ENCODE measurements at places on chromosomes 2 and 18.

DNA sequence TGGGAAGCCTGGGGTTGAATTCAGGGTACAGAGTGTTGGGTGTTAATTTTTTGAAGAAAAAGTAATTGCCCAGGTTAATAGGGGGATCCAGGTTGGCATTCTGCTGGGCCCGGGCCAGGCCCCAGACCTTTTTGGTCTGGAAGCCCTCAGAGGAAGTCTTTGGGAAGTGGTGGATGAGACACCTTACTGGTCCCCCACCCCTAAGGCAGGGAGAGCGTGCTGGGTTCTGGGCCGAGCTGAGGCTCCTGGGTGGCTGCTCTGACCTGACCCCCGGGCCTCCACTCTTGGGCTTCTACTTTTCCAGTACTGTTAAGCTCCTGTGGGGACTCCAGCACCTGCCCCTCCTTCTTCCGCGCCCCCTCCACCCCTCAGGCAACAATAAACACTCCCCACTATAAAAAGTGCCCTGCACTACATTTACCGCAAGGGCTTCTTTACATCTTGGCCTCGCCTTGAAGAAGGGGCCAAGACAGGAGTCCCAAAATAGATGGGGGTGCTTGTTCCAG is 753 bp upstream of the HOXD3 start:
- no peak for DNase-seq

GRCh38 chr18:2380101-2380500 is 191.2 kb downstream of the METTL4 start:
- DNase-seq, result no peak

GRCh38 chr2:120240901-120241429 is 11.7 kb upstream of the RALB start:
- DNase-seq, result no peak

DNA sequence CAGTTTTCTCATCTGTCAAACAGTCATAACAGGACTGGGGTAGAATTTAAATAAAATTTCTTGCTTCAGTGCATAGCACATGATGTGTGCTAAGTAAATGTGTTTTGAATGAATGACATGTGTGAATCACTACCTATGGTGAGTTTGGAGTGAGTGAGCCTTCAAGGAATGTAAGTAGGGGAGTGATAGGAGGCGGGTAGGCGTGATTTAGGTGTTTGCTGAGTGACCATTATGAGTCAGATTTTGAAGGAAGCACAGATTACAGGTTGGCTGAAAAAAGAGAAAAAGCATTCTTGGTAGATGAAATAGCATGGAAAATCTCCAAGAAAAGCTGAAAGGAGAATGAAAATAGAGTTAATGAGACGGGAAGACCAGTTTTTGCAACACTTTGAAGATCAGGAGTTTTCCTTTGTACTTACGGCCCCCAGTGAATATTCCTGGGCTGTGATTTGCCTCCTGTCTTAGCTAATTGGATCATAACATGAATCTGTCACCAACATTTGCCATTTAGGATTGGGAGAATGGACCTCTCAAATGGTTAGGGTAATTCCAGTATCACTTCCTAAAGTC is 136.9 kb upstream of the GATA6 start:
- DNase-seq, result peak; percentile 76

DNA sequence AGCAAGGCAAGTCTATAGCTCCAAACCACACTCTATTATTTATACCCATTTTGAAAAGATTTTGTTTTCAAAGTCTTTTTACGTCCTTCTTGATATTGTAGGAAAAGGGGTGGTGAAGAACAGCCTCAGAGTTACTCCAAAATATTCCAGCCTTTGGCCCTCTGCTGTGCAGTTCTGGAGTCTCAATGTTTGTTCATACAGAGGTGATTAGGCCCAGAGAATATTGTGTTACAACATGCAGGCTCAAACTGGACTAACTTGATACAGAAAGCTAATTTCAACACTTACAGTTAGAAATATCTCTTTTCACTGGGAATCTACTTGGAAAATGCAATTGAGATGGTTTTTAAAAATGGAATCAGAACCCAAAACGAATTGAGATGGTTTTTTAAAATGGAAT is 40.4 kb upstream of the SLC25A52 start:
- DNase-seq, result no peak

DNA sequence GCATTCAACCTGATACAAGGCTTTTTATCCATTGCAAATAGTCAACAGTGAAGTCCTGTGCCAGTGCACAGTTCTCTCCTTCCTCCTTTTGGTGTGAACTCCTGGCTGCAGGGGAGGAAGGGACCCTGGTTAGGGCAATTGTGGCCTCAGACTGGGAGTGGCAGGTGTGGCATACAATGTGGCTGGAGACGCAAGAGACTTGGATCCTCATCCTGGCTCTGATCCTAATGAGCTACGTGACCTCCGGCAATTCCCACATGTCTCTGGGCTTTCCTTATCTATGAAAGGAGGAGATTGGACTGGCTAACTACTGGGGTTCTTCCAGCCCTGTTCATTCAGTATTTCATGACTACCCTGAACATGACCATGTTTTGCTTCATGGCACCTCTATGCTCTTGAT is 10.5 kb upstream of the IL1A start:
- DNase-seq, result no peak

DNA sequence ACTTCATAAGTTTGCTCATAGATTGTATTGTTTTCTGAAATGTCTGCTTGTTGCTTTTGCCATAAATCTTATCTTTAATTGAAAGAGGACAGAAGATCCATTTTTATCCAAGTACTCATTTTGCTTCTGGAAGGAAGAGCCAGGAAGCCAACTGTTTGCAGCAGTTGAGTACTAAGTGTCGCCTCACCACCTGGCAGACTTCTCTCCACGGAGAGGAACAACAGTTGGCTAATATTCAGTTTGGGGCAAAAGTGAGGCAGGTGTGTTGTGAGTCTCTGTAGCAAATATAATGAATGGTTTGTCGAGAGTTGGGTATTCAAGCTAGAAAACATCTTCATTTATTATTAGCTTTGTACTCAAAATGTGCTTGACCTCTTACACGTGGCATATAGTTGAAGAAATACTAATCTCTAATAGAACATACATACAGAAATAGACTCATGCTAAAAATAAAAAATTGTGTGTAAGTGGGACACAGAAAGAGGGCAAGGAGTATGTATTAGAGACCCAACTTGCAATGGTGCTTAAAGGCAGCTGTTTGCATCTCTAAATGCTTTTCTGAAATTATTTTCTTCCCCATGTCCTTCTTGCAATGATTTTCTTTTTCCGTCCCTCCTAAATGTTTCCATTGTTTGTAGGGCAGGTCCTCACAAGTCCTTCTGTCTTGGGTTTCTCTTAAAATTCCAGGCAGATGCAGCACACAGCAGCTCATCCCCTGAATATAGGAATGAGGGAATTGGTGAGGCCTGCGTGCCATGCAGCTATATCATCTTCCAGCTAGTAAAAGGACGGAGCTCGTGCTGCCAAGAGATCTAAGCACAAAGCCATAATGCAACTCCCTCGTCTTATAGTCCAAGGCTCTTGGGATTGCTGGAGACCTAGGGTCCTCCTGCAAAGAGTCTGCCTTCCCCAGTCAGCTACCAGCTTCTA is 44.8 kb upstream of the MAP3K20 start:
- no peak for DNase-seq

DNA sequence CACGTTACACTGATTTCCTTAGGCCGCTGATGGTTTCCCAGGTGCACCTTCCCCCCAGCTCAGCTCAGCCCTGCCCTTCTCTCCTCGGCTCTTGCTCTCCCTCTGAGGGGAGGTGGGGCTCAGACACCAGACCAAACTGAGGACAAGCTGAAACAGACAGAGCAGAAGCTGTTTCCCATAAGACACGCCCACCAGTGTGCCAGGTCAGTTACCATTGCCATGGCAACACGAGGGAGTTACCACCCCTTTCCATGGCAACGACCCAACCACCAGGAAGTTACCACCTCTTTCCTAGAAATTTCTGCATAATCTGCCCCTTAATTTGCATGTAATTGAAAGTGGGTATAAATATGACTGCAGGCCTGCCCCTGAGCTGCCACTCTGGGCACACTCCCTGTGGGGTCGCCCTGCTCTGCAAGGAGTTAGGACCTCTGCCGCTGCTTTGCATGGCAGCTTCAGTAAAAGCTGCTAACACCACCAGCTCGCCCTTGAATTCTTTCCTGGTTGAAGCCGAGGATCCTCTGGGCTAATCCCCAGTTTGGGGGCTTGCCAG is 120.9 kb upstream of the SMIM21 start:
- DNase-seq, result no peak

- no peak for DNase-seq
Measured at GRCh38 chr2:3413697-3414096, 34.2 kb downstream of the TRAPPC12 start.

- DNase-seq, result no peak
Measured at GRCh38 chr18:60935041-60935910, 398.0 kb upstream of the CDH20 start.

GRCh38 chr2:201363857-201364560 is 6.9 kb upstream of the FLACC1 start:
- no peak for DNase-seq

GRCh38 chr2:234487356-234487755 is 9.5 kb downstream of the ARL4C start:
- DNase-seq, result no peak

DNA sequence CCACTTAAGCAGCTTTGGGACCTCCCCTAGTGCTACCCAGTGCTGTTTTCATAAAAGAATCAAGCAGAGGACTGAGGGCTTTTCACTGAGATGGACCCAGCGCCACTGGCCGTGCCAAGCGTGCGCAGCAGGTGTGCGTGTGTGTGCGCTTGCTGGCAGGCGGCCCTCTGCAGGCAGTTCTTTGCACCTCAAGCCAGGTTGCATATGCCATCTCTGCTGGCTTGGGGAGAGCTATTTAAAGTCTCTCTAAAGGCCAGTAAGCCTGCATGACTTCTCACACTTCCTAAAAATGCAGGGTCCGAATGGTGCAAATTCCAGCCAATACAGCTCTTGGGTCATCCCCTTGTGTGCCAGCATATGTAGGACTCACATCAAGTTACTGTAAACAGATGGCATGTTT is 255.5 kb downstream of the RNF152 start:
- DNase-seq, result no peak

- no peak for DNase-seq
Measured at GRCh38 chr2:38336621-38337020, 40.5 kb downstream of the ATL2 start.

- no peak for DNase-seq
Measured at GRCh38 chr2:149622343-149622742, 34.8 kb upstream of the MMADHC start.

Data from HS-27A (cell line).